ACHN (cell line): ENCODE measurements at places on chromosomes 5 and 9.

- no peak for DNase-seq
Observed at GRCh38 chr9:136516191-136516654, 29.6 kb downstream of the NOTCH1 start.

- peak; percentile 54 for DNase-seq
Observed at GRCh38 chr9:108272349-108272899, 583.4 kb downstream of the ACTL7B start.

DNA sequence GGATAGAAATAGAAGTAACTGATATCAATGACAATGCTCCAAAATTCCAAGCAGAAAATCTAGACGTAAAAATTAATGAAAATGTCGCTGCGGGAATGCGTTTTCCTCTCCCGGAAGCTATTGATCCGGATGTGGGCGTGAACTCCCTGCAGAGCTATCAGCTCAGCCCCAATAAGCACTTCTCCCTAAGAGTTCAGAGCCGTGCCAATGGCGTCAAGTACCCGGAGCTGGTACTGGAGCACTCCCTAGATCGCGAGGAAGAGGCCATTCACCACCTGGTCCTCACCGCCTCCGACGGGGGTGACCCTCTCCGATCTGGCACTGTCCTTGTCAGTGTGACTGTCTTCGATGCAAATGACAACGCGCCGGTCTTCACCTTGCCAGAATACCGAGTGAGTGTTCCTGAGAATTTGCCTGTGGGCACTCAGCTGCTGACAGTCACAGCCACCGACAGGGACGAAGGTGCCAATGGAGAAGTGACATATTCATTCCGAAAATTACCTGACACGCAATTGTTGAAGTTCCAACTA is 818 bp downstream of the PCDHGA10 start:
- no peak for DNase-seq

- no peak for DNase-seq
Observed at GRCh38 chr9:126564716-126565115, 49.0 kb upstream of the LMX1B start.

DNA sequence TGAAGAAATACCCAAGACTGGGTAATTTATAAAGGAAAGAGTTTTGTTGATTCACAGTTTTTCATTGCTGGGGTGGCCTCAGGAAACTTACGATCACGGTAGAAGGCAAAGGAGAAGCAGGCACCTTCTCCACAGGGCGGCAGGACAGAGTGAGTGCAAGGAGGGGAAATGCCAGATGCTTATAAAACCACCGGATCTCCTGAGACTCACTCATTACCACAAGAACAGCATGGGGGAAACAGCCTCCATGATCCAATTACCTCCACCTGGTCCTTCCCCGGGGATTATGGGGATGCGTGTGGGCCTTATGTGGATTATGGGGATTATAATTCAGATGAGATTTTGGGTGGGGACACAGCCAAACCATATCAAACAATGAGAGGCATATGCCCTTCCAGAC is 18.5 kb upstream of the RORB start:
- DNase-seq, result no peak

DNA sequence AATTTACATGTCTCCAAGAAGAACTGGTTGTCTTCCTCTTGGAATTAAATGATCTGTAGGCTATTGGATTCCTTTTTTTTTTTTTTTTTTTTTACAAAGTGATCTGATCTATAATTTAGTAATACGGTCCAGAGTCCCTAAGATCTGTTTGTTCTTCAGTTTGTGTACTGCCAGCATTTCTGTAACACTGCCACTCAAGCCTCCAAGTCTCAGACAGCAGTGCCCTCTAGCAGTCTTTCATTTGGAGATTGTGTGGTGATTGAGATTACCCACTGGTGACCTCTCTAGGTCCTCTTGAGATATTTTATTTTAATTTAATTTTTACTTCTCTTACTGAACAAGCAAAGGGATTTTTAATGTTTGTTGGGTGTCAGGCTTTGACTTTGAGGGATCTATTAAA is 40.8 kb downstream of the NDFIP1 start:
- DNase-seq, result no peak

GRCh38 chr5:142976861-142977260 is 206.7 kb downstream of the ARHGAP26 start:
- DNase-seq, result peak; percentile 20
